Mesendoderm (in vitro differentiated cells): ENCODE measurements at places on chromosomes 11 and 22.

- DNase-seq: peak; percentile 83
Measured at GRCh38 chr11:114026355-114026754, 33.2 kb upstream of the ZBTB16 start.

GRCh38 chr22:37820350-37820749 is 2.8 kb upstream of the GALR3 start:
- DNase-seq: no peak

- peak; percentile 86 for DNase-seq
Measured at GRCh38 chr22:32528984-32529982, 54.7 kb downstream of the FBXO7 start.

GRCh38 chr11:122071709-122072202 is 44.3 kb downstream of the BLID start:
- no peak for DNase-seq

- peak; percentile 22 for DNase-seq
Measured at GRCh38 chr11:98234698-98235097, 786.1 kb upstream of the CNTN5 start.

GRCh38 chr11:56700242-56700913 is 1.5 kb downstream of the OR9G1 start:
- DNase-seq: peak; percentile 46

DNA sequence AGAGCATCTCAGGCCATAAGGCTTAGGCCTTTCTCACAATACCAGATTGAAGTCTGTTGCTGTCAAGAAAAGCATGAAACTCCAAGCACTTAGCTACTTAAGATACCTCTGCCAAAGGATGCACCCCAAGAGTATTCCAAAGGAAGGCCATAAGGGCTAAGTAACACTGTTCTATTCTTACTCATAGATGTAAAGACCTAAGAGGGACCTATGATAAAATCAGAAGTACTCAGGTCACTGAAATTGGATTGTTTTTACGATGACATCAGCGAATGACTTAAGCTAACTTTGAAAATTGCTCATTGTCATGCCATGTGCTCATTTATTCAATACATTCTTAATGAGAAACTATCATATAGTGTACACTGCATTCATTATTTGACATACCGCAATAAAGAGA is 172.8 kb downstream of the KCNA4 start:
- DNase-seq: no peak

DNA sequence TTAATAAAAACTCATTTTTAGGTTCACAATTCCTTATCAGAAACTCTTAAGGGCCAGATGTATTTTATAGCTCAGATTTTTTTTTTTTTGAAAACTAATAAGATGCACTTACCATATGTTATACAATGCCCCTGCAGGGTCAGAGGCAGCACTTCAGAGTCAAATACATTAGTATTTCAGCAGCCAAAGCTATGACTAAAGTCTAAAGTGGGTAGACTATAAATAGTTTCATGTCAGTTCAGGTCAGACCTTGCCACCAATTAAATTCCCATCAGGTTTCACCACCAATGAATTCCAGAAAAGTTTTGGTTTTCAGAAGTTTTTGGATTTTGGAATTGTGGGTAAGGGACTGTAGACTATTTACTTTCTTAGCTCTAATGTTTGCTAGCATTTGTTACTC is 75.9 kb downstream of the FAM83F start:
- no peak for DNase-seq

- no peak for DNase-seq
Measured at GRCh38 chr22:49565516-49565855, 262.2 kb downstream of the BRD1 start.

DNA sequence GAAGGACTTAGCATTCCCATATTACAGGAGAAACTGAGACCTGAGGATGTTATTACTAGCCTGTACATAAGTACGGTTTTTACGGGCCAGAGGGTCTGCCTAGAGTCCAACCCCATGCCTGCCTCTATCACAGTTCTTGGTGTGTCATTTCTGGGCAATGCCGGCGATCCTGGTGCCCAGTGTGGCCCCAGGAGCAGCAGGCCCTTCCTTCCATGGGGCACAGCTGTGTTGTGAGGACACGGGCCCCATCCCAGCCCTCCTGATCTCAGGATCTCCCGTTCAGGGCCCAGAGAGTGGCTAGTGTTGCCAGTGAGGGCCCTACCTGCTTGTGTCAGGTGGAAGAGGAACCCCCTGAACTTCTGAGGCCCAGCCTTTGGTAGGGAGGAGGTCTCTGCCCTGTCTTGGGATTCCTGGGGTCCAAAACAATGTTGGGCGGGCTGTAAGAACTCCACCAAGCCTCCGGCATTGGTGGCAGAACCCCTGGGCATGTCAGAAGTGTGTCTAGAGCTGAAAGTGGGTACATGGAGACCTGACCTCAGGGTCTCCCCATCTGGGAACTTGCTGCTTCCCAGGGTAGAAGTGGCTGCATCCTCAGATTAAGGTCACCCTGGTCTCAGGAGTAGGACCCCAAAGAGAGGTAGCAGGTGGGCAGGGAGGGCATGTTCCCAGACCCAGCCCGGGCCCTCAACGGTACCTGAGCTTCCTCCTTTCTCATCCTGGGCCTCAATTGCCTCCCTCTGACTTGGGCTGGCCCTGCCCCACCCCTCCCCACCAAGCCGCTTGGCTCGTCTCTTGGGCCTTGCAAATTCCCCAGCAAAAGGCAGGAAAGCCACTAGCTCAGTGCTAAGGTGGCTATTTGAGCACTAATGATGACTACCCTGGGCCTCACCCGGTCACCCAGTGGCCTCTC is 74.6 kb upstream of the KCNQ1OT1 start:
- DNase-seq: no peak

- DNase-seq: no peak
Measured at GRCh38 chr11:73404506-73405145, 28.4 kb downstream of the RELT start.
